Neural progenitor cell (in vitro differentiated cells): ENCODE measurements at places on chromosomes 11 and 22.

- no peak overlapping the region for H3K4me3 ChIP-seq
- no peaks in the 10 kb centered on the region for H3K27me3 ChIP-seq
Observed at GRCh38 chr11:48167380-48167779, 49.2 kb upstream of the OR4B1 start.

- DNase-seq: no peak
- H3K27ac ChIP-seq: no peak overlapping the region
- H3K4me3 ChIP-seq: no peak overlapping the region
- no peaks in the 10 kb centered on the region for H3K36me3 ChIP-seq
Observed at GRCh38 chr11:114133548-114134329, 74.2 kb downstream of the ZBTB16 start.

DNA sequence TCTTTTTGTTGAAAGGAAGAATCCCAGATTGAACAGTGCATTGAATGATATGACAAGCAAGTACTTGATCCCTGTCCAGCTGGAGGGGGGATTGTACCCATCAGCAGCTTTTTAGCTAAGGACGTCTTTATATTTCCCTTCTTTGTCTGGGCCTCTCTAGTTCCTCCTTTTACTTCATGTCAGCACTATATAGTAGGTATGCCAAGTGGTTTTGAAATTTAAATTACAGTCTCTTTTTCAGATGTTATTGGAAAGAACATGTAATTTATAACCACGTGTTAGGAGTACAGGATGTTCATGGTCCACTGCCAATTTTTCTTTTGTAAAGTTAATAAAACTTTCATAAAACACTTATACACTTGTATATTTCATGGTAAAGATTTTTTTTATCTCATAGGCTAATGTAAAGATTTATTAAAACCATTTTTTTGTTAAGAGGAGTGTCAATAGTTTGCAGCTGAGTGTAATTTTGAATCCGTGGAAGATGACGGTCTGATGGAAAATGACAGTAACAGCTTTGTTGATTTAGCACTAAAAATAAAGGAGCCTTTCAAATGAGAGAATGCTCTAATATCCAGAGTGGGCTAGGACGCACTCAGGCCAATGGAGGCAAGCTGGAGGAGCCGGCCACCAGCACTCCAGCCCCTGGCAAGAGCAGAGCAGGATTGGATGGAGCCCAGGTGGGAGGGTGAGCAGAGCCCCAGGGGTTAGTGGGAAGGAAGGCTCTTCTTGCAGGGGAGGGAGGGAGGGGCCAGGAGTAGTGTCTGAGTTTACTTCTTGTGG, 488.3 kb downstream of the INSC start:
- no peaks in the 10 kb centered on the region for H3K36me3 ChIP-seq
- no peak overlapping the region for H3K4me3 ChIP-seq
- no peak for DNase-seq
- H3K4me1 ChIP-seq: peaks cover 25% of the 10 kb centered on the region

DNA sequence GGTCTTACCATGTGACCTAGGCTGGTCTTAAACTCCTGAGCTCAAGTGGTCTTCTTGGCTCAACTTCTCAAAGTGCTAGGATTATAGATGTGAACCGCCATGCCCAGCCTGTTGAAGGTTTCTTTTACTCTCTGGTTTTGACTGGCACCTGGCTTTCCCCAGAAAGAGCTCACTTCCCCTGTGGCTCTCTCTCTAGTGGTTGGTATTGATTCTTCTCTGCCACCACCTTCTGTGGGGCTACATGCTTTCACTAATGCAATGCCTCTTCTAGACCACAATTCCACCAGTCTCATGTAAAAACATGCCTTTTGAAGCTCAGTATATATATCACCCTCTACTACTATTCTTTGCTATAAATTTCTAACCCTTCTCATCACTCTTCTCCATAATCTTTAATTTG, 67.2 kb downstream of the CCDC83 start:
- no peak for DNase-seq
- H3K27ac ChIP-seq: no peak overlapping the region
- no peaks in the 10 kb centered on the region for H3K36me3 ChIP-seq
- no peaks in the 10 kb centered on the region for H3K27me3 ChIP-seq
- no peak overlapping the region for H3K4me3 ChIP-seq
- peaks cover 5% of the 10 kb centered on the region for H3K4me1 ChIP-seq

DNA sequence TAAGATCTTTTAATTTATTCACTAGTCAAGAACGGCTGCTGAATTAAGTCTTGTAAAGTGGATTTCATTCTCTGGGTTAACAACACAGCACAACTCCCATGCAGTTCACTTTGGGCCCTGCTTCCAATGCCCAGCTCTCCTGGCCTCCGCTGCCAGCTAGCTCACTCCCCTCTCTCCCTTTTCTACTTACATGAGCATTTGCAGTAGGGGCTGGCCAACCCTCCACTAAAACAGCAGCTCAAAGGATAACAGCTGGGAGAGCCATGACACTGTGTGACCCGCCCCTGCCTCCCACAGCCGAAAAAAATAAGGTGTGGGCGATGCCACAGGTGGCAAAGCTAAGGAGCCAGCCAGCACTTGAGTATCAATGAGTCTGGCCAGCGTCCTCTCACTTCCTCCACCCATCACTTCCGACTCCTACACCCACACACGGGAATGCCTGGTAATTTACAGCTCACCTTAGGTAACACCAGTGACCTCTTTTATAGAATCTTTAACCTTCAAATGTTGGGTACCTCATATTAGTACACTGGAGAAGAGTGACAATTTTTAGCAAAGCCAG, 56.8 kb downstream of the DGCR2 start:
- H3K4me3 ChIP-seq: no peak overlapping the region
- H3K27me3 ChIP-seq: no peaks in the 10 kb centered on the region
- no peaks in the 10 kb centered on the region for H3K4me1 ChIP-seq

DNA sequence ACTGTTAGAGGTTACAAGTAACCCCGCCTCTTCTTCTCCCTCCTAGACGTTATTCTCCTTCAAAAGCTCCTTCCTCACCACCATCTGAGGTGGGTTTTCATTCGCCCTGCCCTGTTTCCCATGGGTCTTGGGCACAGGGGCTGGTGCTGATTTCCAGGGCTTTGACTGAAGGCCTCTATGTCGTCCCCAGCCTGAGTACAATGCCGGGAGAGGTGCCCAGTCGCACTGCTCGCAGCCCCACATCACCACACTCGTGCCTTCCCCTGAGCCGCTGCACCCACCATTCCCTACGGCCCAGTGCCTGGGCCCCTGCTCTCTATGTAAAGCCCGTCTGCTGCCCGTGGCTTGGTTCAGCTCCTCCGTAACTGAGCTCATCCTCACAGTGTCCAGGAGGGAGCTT, 169.8 kb downstream of the DSCAML1 start:
- H3K36me3 ChIP-seq: no peaks in the 10 kb centered on the region
- no peaks in the 10 kb centered on the region for H3K4me1 ChIP-seq
- H3K27me3 ChIP-seq: no peaks in the 10 kb centered on the region
- H3K4me3 ChIP-seq: no peak overlapping the region
- DNase-seq: no peak

DNA sequence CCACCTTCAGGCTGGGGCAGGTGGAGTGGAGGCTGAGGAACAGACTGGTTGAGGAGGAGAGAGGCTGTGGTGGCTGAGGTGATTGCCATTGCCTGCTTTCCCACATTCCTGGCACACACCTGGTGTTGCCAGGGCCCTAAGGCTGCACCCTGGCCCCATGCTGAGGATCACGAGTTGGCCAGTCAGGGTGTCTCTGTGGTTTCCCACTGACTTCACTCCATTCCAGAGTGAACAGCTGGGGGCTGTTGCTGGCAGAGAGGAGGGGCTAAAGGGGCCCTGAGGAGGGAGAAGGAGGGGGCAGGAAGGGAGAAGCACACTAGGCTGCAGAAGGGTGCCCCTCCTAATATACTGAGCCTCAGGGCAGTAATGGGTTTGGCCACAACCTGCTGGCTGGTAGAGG, 1.8 kb downstream of the TMEM86A start:
- no peak for DNase-seq
- no peak overlapping the region for H3K4me3 ChIP-seq
- peaks cover 4% of the 10 kb centered on the region for H3K4me1 ChIP-seq
- H3K36me3 ChIP-seq: no peaks in the 10 kb centered on the region
- H3K27me3 ChIP-seq: peaks cover 61% of the 10 kb centered on the region

DNA sequence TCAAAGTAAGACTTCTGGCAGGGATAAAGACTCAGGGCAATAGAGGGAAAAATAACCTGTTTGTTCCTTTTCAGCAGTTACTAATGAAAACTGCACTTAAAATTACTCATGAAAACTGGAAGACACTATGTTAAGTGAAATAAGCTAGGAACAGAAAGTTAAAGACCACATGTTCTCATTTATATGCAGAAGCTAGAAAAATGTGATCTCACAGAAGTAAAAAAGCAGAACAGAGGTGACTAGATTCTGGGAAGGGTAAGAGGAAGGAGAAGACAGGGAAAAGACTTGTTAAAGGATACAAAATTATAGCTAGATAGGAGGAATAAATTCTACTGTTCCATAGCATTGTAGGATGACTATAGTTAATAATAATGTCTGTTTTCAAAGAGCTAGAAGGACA, 22.2 kb downstream of the HPS5 start:
- DNase-seq: no peak
- H3K4me3 ChIP-seq: no peak overlapping the region

DNA sequence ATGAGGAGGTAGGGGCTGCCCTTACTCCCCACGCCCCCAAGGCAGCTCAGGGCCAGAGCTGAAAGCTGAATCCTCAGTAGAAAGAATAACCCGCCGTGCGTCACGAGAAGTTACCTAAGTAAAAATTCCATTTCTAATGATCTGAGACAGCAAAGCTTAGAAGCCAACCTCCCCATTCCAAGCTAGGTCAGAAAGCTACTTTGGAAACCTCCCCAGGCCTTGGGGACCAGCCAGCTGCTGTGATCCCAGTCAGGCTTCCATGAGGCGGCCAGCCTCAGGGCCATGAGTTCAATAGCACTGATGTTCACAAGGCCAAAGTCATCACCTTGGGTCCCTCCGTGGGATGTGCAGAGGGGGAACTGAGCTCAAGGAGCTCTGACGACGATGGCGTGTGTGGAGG, 6.9 kb downstream of the SHISAL1 start:
- no peak for DNase-seq
- peaks cover 17% of the 10 kb centered on the region for H3K4me1 ChIP-seq
- no peaks in the 10 kb centered on the region for H3K27me3 ChIP-seq
- no peaks in the 10 kb centered on the region for H3K36me3 ChIP-seq
- no peak overlapping the region for H3K4me3 ChIP-seq

- H3K36me3 ChIP-seq: no peaks in the 10 kb centered on the region
- no peak overlapping the region for H3K27ac ChIP-seq
- DNase-seq: no peak
- no peaks in the 10 kb centered on the region for H3K27me3 ChIP-seq
- H3K4me1 ChIP-seq: peaks cover 15% of the 10 kb centered on the region
Observed at GRCh38 chr11:27291954-27292636, 70.9 kb downstream of the CCDC34 start.

DNA sequence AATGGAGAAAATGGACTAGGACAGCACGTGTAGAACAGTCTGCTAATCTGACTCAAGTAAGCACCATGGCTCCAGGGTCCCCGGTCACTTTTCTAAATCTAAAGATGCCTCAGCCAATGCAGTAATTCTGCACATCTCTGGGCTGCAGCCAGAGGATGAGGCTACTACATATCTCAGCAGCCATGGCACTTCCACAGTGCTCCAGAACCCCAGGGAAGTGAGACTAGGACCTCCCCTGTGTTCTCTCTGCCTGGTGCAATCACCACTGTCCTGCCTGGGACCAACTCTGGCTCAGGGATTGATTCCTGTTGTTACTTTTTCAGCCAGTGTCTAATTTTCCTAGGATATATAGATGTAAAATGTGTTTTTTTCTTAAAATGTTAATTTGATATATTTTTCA, 129.4 kb upstream of the TOP3B start:
- DNase-seq: no peak
- H3K27ac ChIP-seq: no peak overlapping the region
- H3K4me3 ChIP-seq: no peak overlapping the region
- H3K36me3 ChIP-seq: no peaks in the 10 kb centered on the region
- H3K27me3 ChIP-seq: peaks cover 72% of the 10 kb centered on the region

DNA sequence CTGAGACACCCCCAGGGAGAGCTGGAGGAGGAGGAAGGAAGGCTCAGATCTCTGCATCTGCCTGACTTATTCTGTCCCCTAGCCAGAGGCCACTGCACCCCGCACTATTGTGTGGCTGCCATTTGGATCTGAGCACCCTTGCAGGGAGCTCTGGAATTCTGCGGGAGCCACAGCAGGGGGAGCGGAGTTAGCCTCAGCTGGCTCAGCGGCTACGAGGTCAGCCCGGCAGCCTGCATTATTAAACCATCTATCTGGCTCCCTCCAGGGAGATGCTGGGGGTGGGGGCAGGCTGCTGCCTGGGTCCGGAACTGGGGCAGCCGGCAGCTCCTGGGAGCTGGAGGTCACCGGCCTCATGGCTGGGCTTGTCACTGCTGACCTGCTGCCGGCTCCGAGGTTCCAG, 6.5 kb upstream of the ELFN2 start:
- no peaks in the 10 kb centered on the region for H3K36me3 ChIP-seq
- H3K4me1 ChIP-seq: peaks cover 9% of the 10 kb centered on the region
- H3K4me3 ChIP-seq: no peak overlapping the region
- H3K27me3 ChIP-seq: peaks cover 2% of the 10 kb centered on the region

GRCh38 chr11:118245936-118246562, 6.1 kb downstream of the MPZL3 start:
- no peak overlapping the region for H3K27ac ChIP-seq
- no peak for DNase-seq
- no peak overlapping the region for H3K4me3 ChIP-seq

GRCh38 chr22:47124451-47124881, 362.0 kb downstream of the TBC1D22A start:
- no peak overlapping the region for H3K27ac ChIP-seq
- no peak overlapping the region for H3K4me3 ChIP-seq
- H3K36me3 ChIP-seq: no peaks in the 10 kb centered on the region

GRCh38 chr22:30452861-30453260, 19.0 kb downstream of the SEC14L3 start:
- no peaks in the 10 kb centered on the region for H3K36me3 ChIP-seq
- H3K27me3 ChIP-seq: no peaks in the 10 kb centered on the region
- H3K4me3 ChIP-seq: no peak overlapping the region
- H3K27ac ChIP-seq: no peak overlapping the region

GRCh38 chr11:60761436-60762190, 4.9 kb downstream of the MS4A15 start:
- no peak overlapping the region for H3K27ac ChIP-seq
- H3K36me3 ChIP-seq: no peaks in the 10 kb centered on the region
- H3K4me3 ChIP-seq: no peak overlapping the region
- no peak for DNase-seq
- H3K4me1 ChIP-seq: no peaks in the 10 kb centered on the region
